Urinary bladder (tissue), 4 donors: ENCODE measurements at places on chromosomes 4 and X.

GRCh38 chrX:23559975-23560374 is 107.3 kb upstream of the PRDX4 start:
- DNase-seq = no peak

DNA sequence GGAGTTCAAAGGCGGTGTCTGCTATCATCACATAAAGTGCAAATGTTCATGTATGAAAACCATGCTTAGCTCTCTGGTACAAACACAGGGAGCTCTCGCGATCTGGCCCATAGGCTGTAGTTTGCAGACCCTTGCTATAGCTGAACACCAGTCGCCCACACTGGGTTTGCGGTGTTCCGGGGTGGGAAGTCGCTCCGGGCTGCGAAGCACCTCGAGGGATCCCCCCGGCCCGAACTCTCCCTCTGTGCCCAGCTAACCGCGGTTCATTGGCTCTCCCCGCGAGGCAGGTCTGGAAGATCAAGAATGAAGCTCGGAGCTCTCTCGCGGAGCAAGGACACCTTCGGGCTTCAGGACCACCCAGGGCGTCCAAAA is 341 bp upstream of the PRPS2 start:
- no peak for DNase-seq

DNA sequence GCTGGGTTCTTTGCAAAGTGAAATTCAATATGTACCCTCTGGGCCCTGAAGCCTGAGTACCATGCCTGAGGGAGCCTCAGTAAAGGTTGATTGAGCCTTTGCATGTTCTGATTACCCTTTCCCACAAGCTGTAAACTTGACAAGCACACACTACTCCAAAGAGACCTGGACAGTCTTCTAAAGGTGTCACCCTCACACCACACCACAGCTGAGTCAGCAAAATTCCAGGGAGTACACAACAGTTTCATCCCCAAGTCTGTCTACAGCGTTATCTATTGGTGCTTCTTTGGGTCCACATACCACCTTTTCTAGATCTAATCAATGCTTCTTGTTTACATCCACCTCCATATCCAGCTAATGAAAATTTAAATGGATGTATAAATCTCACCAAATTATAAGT is 180.8 kb downstream of the AMELX start:
- no peak for DNase-seq

DNA sequence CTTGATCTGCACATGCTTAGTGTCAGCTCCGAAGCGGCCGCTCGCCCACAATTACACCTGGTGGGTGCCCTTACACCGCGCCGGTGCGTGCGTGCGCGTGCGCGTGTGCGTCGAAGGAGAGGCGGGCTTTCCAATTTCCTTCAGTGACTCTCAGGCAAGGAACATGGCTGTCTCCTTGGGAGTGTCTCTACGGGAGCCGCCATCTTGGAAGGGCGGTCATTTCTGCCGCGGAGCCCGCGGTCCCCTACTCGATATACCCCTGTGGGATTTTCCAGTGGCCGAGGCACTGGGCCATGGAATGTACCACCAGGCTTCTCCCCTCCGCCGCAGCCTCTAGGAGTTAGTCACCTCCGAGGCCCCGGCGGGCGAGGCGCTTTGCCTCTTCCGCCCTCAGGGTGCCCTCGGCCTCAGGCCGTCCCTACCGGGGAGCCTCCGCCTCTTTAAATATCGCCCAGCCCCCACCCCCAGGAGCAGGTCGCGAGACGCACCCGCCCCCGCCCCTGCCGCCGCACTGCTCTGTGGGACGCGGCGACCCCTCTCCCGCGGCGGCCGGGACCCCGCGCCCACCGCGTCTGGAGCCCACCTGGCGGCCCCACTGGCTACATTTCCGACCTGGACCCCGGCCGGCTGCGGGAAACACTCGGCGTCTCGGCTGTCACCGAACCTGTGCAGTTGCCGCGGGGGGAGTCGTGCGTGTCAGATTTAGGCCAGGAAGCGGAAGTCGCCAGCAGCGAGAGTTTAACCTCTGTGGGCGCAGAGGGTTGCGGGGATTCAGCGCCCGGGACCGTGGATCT is at the start of gene ZNF41:
TSS of gene ZNF41 (minus strand) at position 711 of the 794 bp plus-strand sequence. CDS start 15,741 bp downstream, outside the sequence.
- DNase-seq = no peak
